ENCODE measurements at places on chromosomes 6 and 20.

DNA sequence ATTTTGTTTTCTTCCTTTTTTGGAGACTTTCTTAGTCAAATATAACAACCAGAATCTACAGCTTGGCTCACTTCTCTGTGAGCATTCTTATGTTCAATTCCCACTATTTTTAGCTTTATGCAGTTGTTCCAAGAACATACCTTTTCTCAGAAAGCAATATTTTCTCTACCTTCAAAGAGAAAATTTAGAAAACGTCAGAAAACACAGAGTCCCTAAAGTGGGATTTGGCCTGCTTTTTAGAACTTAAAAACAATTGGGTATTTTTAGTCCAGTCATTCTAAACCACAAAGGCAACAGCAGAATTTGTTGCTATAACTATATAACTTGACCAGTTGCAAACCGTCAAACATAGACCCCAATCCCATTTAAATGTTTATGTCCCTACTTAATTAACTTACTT is 133.1 kb downstream of the MOXD1 start:
- no peak for DNase-seq

GRCh38 chr6:148128014-148128730 is 214.5 kb upstream of the SASH1 start:
- DNase-seq: no peak

- no peak for DNase-seq
Measured at GRCh38 chr6:168609914-168610490, 169.0 kb downstream of the SMOC2 start.

GRCh38 chr6:7155871-7156579 is 48.3 kb downstream of the RREB1 start:
- no peak for DNase-seq

DNA sequence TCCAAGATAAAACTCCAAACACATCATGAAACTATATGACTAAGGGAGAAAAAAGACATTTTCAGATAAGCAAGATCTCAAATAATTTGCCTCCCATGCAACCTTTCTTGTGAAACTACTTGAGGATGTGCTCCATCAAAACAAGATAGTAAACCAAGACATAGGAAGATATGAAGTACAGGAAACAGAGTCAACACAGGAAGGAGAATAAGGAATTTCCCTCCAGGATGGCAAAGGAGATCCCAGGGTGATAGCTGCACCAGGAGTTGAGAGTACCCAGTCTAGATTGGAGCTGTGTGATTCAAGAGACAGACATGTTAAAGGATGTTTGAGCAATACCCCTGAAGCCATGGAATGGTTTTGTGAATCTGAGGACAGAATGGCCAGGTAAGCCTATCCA is 15.3 kb downstream of the IL17A start:
- DNase-seq: no peak

DNA sequence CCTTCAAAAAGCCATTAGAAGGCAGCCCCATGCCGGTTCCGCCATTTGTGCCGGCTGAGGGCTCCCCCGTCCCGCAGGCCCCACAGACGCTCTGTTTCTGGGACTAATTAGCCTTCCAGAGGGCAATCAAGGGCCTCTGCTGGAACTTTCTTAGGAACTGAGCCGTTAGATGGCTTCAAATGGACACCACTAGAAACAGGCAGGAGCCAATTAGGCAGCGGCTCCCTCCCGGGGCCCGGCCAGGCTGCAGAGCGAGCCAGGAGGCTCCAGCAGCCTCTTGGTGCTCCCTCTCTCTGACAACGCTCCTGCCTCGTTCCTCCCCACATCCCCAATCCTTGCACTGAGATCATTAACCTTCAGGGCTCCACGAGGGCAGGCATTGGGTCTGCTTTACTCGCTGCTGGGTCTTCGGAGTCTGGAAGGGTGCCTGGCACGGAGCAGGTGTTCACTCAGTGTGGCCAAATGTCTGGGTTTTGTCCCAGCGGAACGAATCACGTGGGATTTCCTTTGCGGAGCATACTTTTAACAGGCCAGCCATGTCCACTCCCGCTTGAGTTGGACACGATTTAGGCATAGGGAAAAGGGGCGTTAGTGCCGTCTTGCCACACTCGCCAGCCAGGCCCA is 98.3 kb downstream of the TMEM242 start:
- no peak for DNase-seq

- DNase-seq: no peak
Measured at GRCh38 chr6:1991332-1991878, 254.0 kb downstream of the GMDS start.

All from CD4-positive, alpha-beta T cell (primary cell).